ENCODE measurements at places on chromosomes 16 and 17. TPM values are rescaled to one million over a fixed set of nuclear protein-coding genes. Genes with fewer than 3 reads are reported as not detected.

Gene KRTAP1-1
- 0.24 TPM for total RNA-seq

Gene PRSS8
- total RNA-seq: 33.0 TPM

Gene CDK12
- 20.7 TPM for total RNA-seq

Gene GLP2R
- not detected for total RNA-seq

Gene RPH3AL
- total RNA-seq: 6.5 TPM

Gene AGRP
- total RNA-seq: not detected

Gene DNAAF1
- not detected for total RNA-seq

Gene KIF19
- under 0.01 TPM for total RNA-seq

Gene BLMH
- 14.5 TPM for total RNA-seq

Gene NLK
- total RNA-seq: 15.4 TPM

Gene PDF
- 34.9 TPM for total RNA-seq

Gene LUC7L
- 25.4 TPM for total RNA-seq

Gene MTMR4
- 65.2 TPM for total RNA-seq

Gene BCO1
- total RNA-seq: 0.24 TPM

Gene KIFC3
- total RNA-seq: 107 TPM

Gene ESRP2
- total RNA-seq: 45.6 TPM

Gene TMEM114
- total RNA-seq: not detected

Gene USH1G
- 1.3 TPM for total RNA-seq

Gene SNRNP25
- 12.0 TPM for total RNA-seq

Gene NT5C
- 67.5 TPM for total RNA-seq

Gene CYTH1
- 34.2 TPM for total RNA-seq

Gene NPIPB6
- total RNA-seq: not detected

Gene CASKIN2
- total RNA-seq: 2.3 TPM

Gene ZG16
- not detected for total RNA-seq

Gene JPH3
- not detected for total RNA-seq

Gene RNF112
- total RNA-seq: 0.43 TPM

Gene TNFRSF13B
- total RNA-seq: 0.24 TPM

Gene KRT25
- total RNA-seq: not detected

Gene DNAH9
- total RNA-seq: not detected
